Activated T-helper 2 cell treated with anti-CD3 and anti-CD28 coated beads, Interferon-gamma antibody, Interleukin-2, Interleukin-4, amounts not matched to agents 10 μg/mL and 5 μg/mL and 100 μg/mL, durations not matched to agents 14 hours and 24 hours and 36 hours (primary cell): ENCODE measurements at places on chromosomes 5 and 9. TPM values are rescaled to one million over a fixed set of nuclear protein-coding genes. Genes with fewer than 3 reads are reported as not detected.

- H3K27ac ChIP-seq = no peak overlapping the region
- no peak overlapping the region for H3K4me3 ChIP-seq
- DNase-seq = no peak
- peaks cover 25% of the 10 kb centered on the region for H3K4me1 ChIP-seq
- no peaks in the 10 kb centered on the region for H3K27me3 ChIP-seq
These were observed 6.9 kb downstream of the MRPL22 start for GRCh38 chr5:154947778-154948177.

- peak overlapping the region; percentile 93 for H3K27ac ChIP-seq
- peak overlapping the region; percentile 92 for H3K4me3 ChIP-seq
- no peak for DNase-seq
- H3K4me1 ChIP-seq = peaks cover 36% of the 10 kb centered on the region
- H3K27me3 ChIP-seq = no peaks in the 10 kb centered on the region
These were observed 692 bp downstream of the PSAT1 start for GRCh38 chr9:78297672-78297961.

DNA sequence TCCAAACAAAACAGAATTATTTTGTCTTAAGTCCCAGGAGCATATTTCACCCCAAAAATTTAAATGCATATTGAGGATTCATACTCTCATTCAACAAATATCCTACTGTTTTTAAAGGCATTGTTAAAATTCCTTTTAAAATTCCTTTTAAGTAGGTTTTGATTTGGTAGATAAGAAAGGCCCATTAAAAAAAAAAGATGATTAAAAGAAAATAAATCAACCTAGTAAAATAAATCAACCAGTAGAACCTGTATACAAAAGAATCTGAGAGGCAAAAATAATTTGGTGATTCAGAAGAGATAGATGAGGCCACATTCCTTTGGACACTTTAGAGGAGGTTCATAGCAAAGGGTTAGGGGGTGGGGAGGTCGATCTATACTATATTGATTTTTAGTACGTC lies 585.3 kb upstream of the TLE4 start:
- no peak for DNase-seq
- no peak overlapping the region for H3K4me3 ChIP-seq
- no peaks in the 10 kb centered on the region for H3K4me1 ChIP-seq
- no peaks in the 10 kb centered on the region for H3K36me3 ChIP-seq
- H3K27ac ChIP-seq = no peak overlapping the region

DNA sequence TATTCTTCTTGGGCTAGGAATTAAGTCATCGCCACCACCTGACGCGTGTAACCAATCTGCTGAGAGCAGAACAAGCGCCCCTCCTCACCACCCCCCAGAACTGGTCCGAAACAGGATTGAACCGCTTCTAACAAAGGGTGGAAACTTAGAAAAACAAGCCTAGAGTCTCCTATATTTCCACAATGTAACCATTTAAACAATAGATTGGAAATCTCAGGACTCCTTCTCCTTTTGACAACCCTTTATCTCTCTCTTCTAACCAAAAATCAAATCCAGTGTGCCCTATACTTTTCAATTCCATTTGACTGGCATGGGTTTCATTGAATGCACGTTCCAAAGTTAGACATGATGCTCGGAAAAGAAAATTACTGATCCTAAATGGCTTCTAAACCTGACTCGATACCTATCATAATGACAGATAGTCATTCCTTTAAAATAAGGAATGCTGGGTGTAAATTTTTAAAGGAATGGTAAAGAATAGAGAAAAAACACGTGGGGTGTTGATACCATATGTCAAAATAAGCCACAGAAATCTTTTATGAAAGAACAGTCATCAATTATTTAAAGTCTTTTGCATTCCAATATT lies 1.2 kb downstream of the ARRDC3 start:
- H3K36me3 ChIP-seq = peaks cover 20% of the 10 kb centered on the region
- H3K4me3 ChIP-seq = peak overlapping the region; percentile 98
- no peaks in the 10 kb centered on the region for H3K27me3 ChIP-seq
- peak; percentile 74 for DNase-seq
- H3K27ac ChIP-seq = peak overlapping the region; percentile 100

- DNase-seq = no peak
- H3K36me3 ChIP-seq = no peaks in the 10 kb centered on the region
- H3K27ac ChIP-seq = no peak overlapping the region
These were observed 40.0 kb upstream of the SMIM23 start for GRCh38 chr5:171745602-171746001.

- H3K4me1 ChIP-seq = no peaks in the 10 kb centered on the region
- no peak for DNase-seq
- H3K27me3 ChIP-seq = no peaks in the 10 kb centered on the region
- H3K27ac ChIP-seq = no peak overlapping the region
These were observed 154.8 kb downstream of the SLIT3 start for GRCh38 chr5:169146158-169146557.

SLC1A1 gene
- 0.14 TPM in 1 of 2 replicates, not detected in the other for total RNA-seq

FGF1 gene
- not detected in 2 replicates for total RNA-seq

DNA sequence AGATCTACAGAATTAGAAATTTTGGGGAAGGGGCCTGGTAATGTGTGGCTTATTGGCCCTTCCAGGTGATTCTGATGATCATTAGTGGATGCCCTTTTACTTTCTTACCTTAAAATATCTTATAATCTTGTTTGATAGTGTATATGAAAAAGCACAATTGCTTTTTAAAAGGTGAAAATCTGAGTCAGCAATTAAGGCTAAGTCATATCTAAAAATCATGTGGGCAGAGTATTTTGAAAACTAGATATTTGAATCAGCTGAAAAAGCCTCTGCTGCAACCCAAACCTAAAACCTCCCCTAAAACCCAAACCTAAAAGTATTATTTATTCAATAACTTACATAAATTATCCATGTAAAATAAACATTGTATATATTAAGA lies 359.8 kb downstream of the PDE4D start:
- no peak overlapping the region for H3K4me3 ChIP-seq
- no peaks in the 10 kb centered on the region for H3K4me1 ChIP-seq
- DNase-seq = no peak
- H3K27ac ChIP-seq = no peak overlapping the region

TEX48 gene
- 0.41 and 0.68 TPM in 2 replicates for total RNA-seq

- H3K4me3 ChIP-seq = no peak overlapping the region
- no peaks in the 10 kb centered on the region for H3K27me3 ChIP-seq
- no peaks in the 10 kb centered on the region for H3K36me3 ChIP-seq
- no peak overlapping the region for H3K27ac ChIP-seq
- no peaks in the 10 kb centered on the region for H3K4me1 ChIP-seq
These were observed 74.1 kb upstream of the SNCAIP start for GRCh38 chr5:122237906-122238305.

DNA sequence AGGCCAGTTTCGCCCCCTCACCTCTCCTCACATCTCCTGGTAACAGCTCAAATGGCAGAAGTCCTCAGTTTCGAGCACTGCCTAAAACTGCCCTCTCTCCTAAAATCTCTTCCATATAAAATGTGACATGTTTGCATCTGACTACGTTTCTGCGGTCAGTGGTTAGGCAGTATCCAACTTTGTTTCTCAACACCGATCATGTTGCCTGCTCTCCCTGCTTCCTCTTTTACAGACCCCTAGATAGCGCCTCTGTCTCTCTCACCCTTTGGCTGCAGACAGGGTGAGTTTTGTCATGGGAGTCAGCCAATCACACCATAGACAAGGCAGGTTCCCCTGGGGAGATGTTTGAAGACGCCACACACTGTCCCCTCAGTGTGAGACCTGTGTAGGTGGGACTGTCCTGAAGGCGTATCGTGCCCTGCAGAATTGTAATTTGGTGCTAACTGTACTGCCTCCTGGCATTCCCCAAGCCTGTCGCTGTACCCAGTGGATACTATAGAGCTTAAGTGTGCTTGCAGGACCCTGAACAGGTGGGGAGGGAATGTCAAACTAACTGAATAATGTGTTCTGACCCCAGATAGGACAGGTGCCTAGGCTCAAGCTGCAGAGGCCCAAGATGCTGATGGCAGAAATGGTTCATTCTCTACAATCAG lies 1.1 kb downstream of the HEXB start:
- peaks cover 9% of the 10 kb centered on the region for H3K27me3 ChIP-seq
- peaks cover 17% of the 10 kb centered on the region for H3K4me1 ChIP-seq
- peak overlapping the region; percentile 81 for H3K4me3 ChIP-seq
- DNase-seq = no peak
- H3K36me3 ChIP-seq = peaks cover 30% of the 10 kb centered on the region

GLRX gene
- total RNA-seq = 14.9 and 18.5 TPM in 2 replicates

PIGO gene
- 33.0 and 37.8 TPM in 2 replicates for total RNA-seq

DNA sequence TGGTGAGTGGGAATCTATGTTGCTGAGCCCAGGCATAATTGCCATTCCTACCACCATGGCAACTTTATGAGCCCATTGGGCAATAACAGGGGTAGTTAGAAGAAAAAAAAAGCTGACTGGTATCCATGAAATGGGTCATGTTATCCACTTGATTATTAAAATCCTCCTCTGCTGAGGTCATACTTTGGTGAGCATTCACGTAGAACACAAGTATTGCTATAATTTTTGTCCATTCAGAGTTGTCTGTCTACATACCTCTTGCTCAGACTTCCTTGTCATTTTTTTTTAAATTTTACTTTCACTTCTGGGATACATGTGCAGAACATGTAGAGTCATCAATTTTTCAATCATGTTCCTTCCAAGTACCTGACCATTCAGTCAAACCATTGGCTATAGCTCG lies 780.8 kb upstream of the ARRDC3 start:
- no peak for DNase-seq
- H3K27ac ChIP-seq = no peak overlapping the region
- no peaks in the 10 kb centered on the region for H3K4me1 ChIP-seq
- H3K4me3 ChIP-seq = no peak overlapping the region

DNA sequence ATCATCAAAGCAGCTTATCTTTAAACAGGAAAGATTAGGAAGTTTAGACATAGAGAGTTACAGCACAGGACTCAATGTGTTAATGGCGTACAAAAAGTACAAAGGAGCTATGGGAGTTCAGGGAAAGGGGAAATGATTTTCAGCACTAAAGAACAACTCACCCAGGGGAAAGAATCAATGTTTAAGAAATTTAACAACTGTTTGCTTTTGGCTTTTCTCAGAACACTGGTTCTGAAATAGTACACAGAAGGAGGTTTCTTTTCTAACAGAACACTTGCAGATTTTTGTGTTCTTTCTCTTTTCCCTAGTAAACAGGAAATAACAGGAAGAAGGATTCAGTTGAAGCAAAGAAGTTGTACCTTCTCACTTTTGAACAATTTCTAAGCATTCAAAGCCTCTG lies 71.3 kb upstream of the GHR start:
- H3K36me3 ChIP-seq = no peaks in the 10 kb centered on the region
- no peak overlapping the region for H3K4me3 ChIP-seq
- DNase-seq = no peak

- no peaks in the 10 kb centered on the region for H3K36me3 ChIP-seq
- no peak for DNase-seq
These were observed 51.9 kb upstream of the ZBED3 start for GRCh38 chr5:77139001-77139400.

GABRB2 gene
- not detected in 2 replicates for total RNA-seq

- DNase-seq = no peak
- no peaks in the 10 kb centered on the region for H3K4me1 ChIP-seq
- no peak overlapping the region for H3K4me3 ChIP-seq
- no peak overlapping the region for H3K27ac ChIP-seq
These were observed 40.3 kb upstream of the SLC12A7 start for GRCh38 chr5:1152156-1152555.

- H3K27ac ChIP-seq = no peak overlapping the region
- DNase-seq = no peak
- H3K4me1 ChIP-seq = no peaks in the 10 kb centered on the region
- no peak overlapping the region for H3K4me3 ChIP-seq
- H3K27me3 ChIP-seq = peaks cover 2% of the 10 kb centered on the region
- no peaks in the 10 kb centered on the region for H3K36me3 ChIP-seq
These were observed 35.6 kb downstream of the S1PR3 start for GRCh38 chr9:89026876-89027275.

ADGRD2 gene
- not detected in 2 replicates for total RNA-seq

FREM1 gene
- total RNA-seq = not detected in 2 replicates

GRCh38 chr9:131579789-131580211 lies 34.5 kb downstream of the PRRT1B start:
- peaks cover 69% of the 10 kb centered on the region for H3K36me3 ChIP-seq
- H3K4me3 ChIP-seq = no peak overlapping the region
- H3K27me3 ChIP-seq = no peaks in the 10 kb centered on the region
- peaks cover 17% of the 10 kb centered on the region for H3K4me1 ChIP-seq
- no peak for DNase-seq

GRCh38 chr5:132773601-132774355 lies 3.3 kb downstream of the SEPTIN8 start:
- peaks cover 2% of the 10 kb centered on the region for H3K36me3 ChIP-seq
- peaks cover 13% of the 10 kb centered on the region for H3K4me1 ChIP-seq
- H3K27me3 ChIP-seq = peaks cover 33% of the 10 kb centered on the region
- no peak for DNase-seq
- no peak overlapping the region for H3K4me3 ChIP-seq

DNA sequence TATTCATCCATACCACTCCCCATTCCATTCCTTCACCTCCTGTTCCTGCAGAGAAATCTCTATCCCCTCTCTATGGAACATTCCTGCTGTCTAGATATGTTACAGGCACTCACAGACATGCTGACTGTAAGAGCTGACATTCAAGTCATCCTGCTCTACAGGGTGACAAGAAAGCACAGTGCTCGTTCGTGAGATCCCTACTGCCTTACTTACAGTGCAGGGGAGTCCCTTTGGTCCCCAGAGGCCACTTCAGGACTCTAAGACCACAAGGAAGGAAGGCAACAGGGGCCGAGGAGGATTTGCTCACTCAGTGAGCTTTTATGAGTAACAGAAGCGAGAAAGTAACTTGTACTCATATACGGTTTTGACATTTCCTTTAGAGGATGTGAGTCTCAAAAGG lies 110.5 kb downstream of the GAS1 start:
- no peaks in the 10 kb centered on the region for H3K4me1 ChIP-seq
- no peaks in the 10 kb centered on the region for H3K27me3 ChIP-seq
- DNase-seq = no peak
- no peak overlapping the region for H3K4me3 ChIP-seq
- no peak overlapping the region for H3K27ac ChIP-seq

GRCh38 chr9:124626276-124626675 lies 119.1 kb upstream of the NR5A1 start:
- no peaks in the 10 kb centered on the region for H3K36me3 ChIP-seq
- H3K27me3 ChIP-seq = peaks cover 11% of the 10 kb centered on the region
- H3K4me3 ChIP-seq = no peak overlapping the region
- peaks cover 10% of the 10 kb centered on the region for H3K4me1 ChIP-seq
- DNase-seq = no peak

DNA sequence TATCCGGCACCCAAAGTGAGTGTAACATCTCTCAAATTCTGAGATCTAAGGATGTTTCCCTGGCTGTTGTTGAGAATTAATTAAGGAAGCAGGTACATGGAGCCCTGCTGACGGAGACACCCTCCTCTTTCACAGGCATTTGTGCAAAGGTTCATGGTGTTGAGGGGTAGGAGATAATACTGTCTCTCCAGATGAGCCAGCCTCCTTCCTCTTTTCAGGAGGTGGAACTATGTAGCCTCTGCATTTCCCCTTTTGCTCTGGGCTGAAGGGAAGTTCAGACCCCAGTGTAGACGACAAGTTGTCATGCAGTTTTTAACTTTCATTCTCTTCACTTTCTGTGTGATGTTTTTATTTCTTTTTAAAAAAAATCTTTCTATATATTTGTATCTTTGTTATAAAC lies 107.5 kb downstream of the GALNT10 start:
- no peaks in the 10 kb centered on the region for H3K4me1 ChIP-seq
- H3K4me3 ChIP-seq = no peak overlapping the region
- no peak for DNase-seq
- no peak overlapping the region for H3K27ac ChIP-seq
- peaks cover 29% of the 10 kb centered on the region for H3K36me3 ChIP-seq
- H3K27me3 ChIP-seq = no peaks in the 10 kb centered on the region
